GM13976 (cell line): ENCODE measurements at places on chromosomes 11 and 22.

DNA sequence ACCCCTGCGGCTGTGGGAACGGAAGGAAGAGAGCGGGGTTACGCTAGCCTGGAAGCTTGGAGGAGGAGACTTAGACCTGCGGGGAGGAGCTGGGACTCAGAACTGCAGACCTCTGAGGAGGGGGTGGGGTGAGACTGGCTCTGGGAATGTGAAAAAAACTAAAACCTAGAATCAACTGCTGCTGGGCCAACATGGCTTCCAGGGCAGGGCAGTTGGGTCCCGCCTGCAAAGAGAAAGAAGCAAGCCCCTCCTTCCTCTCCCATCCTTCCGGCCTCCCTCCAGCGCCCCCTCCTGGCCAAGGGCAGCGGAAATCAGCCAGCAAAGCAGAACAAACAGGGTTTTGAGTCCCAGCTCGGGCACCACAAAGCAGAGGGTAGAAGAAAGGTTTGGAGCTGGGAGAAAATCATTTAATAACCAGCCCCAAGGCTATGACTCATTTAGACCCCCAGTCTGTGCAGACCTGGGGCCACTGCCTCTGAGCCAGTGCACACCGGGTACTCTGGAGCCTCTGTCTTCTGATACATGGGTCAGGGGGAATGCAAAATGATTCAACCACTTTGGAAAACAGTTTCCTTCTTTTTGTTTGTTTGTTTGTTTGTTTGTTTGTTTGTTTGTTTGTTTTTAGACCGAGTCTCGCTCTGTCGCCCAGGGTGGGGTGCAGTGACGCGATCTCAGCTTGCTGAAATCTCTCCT is 7.3 kb upstream of the NCF4 start:
- DNase-seq: peak; percentile 86

- DNase-seq: no peak
Observed at GRCh38 chr22:28989484-28989883, 72.1 kb downstream of the C22orf31 start.

GRCh38 chr22:24102366-24103200 is 78.7 kb upstream of the SUSD2 start:
- DNase-seq: no peak

- DNase-seq: peak; percentile 25
Observed at GRCh38 chr11:58654908-58655296, 32.4 kb downstream of the CNTF start.

- no peak for DNase-seq
Observed at GRCh38 chr22:49026494-49027367, 800.9 kb downstream of the BRD1 start.

DNA sequence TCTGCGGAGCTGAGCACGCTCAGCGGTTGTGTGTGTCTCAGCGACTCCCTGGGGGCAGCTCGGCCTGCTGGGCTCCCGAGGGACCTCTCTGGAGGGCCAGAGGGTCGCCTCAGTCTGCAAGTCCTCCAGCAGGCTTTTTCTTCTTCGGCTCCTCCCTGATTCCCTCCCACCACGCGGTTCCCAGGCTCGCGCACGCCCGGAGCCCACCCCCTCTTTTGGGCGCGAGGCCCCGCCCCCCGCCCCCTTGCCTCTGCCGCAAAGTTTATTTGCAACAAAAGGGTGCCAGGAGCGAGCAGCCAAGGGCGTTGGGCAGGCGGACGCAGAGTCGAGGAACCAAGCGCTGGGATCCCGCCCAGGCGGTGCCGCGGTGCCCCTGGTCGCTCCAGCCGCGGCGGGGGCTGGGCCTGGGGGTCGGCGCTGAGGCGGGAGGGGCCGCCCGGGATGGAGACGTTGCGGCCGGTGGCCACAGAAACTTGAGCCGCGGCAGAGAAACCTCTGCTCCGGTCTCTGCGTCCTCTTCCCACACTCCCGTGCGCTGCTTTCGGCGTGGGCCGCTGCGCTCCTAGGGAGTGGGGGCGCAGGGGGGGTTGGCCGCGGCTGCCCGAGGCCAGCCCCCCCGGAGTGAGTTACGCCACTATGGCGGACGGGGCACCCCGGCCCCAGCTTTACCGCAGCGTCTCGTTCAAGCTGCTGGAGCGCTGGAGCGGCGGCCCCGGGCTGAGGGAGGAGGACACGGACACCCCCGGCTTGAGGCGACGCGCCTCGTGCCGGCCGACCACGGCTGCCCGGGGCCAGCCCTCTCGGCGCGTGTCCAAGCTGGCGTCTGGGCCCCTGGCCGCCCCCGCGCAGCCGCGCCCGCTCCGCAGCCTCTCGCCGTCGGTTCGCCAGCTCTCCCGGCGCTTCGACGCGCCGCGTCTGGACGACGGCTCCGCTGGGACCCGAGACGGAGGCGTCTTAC is at the start of gene ARHGEF17:
Gene ARHGEF17 (plus strand): TSS at position 274 of the 958 bp plus-strand sequence. CDS start 363 bp downstream, at position 637.
- peak; percentile 82 for DNase-seq

GRCh38 chr11:118007040-118007439 is 20.8 kb downstream of the IL10RA start:
- no peak for DNase-seq

GRCh38 chr11:10503777-10504480 is 37.1 kb downstream of the RNF141 start:
- no peak for DNase-seq

DNA sequence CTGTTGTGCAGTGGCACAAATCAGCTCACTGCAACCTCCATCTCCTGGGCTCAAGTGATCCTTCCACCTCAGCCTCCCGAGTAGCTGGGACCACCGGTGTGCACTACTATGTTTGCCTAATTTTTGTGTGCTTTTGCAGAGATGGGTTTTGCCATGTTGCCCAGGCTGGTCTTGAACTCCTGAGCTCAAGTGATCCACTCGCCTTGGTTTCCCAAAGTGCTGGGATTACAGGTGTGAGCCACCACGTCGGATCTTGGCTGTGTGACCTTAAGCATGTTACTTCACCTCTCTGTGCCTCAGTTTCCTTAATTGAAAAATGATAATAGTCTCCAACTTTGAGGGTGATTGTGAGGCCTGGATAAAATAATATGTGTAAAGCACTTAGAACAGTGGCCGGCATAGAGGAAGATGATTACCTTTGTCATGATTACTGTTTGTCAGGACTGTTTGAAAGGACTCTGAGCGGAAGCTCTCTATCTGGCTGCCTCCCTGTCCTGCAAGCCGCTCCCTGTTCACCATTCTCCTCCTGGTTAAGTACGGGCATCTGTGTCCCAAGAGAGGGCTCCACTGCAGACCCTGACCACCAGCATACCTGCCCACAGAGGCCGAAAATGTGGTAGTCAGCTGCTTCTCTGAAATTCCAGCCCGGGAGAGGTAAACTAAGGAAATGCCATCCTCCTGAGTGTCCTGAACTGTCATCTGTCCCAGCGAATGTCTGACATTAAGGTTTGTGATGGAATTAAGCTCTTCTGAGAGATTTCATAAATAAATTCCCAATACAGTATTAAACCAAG is 73.6 kb downstream of the MICAL2 start:
- no peak for DNase-seq

GRCh38 chr11:47216121-47216798 is 1.5 kb downstream of the DDB2 start:
- peak; percentile 60 for DNase-seq

DNA sequence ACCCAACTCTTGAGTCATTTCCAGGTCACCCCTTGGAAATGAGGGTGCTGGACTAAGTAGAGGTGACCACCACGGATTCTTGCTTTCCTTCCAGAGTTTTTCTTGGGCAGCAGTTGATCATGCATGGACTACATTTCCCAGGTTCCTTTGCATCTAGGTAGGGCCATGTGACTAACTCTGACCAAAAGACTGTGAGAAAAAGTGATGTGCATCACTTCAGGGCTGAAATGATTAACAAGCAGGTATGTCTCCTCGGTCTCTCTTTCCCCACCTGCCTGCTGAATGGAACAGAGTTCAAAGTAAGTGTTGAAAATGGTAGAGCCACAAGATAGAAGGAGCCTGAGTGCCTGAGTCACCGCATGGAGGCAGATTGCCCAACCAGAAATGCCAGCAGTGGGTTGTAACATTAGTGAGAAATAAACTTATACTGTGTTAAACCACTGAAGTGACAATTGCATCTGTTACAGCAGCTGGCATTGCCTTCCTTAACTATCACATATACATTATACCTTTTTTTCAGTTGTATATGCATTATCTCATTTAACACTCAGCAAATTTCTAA is 113.5 kb downstream of the MN1 start:
- DNase-seq: no peak

DNA sequence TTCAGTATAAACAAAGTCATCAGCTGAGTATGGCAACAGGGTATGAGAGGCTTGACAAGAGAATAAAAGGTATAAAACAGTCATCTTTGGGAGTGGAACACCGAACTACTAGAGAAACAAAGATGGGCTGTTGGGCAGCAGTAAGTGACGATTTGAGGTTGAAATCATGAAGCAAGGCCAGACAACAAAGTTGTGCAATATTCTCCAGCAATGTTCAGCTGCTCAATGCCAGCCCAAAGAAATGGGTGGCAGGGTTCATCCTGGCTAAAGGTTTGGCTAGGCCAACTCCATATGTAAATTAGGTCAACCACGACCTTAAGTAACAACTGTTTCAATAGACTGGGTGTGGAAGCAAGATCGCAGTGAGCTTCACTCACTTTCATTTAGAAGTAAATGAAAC is 6.2 kb downstream of the APIP start:
- DNase-seq: no peak

GRCh38 chr11:106608677-106609076 is 409.6 kb downstream of the GUCY1A2 start:
- no peak for DNase-seq

- DNase-seq: no peak
Observed at GRCh38 chr11:2536440-2536989, 91.7 kb downstream of the KCNQ1 start.

GRCh38 chr22:38298312-38299005 is 18.8 kb downstream of the CSNK1E start:
- peak; percentile 72 for DNase-seq

DNA sequence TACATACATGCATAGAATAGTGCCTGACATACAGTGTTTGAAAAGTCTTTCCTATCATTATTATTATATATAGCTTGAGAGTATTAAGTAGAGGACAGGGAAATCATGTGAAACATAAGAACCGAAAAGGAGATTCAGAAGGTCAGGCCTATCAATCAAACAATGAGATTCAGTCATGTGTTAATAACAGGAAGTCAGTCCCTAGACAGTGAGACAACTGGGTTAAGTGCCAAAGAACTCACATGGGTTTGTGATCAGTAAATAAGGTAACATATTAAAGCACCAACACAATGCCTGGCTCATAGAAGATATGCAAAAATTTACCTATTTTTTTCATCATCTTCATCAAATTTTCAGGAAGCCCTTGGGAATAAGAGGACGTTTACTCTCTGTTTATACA is 174.3 kb upstream of the FAT3 start:
- no peak for DNase-seq

DNA sequence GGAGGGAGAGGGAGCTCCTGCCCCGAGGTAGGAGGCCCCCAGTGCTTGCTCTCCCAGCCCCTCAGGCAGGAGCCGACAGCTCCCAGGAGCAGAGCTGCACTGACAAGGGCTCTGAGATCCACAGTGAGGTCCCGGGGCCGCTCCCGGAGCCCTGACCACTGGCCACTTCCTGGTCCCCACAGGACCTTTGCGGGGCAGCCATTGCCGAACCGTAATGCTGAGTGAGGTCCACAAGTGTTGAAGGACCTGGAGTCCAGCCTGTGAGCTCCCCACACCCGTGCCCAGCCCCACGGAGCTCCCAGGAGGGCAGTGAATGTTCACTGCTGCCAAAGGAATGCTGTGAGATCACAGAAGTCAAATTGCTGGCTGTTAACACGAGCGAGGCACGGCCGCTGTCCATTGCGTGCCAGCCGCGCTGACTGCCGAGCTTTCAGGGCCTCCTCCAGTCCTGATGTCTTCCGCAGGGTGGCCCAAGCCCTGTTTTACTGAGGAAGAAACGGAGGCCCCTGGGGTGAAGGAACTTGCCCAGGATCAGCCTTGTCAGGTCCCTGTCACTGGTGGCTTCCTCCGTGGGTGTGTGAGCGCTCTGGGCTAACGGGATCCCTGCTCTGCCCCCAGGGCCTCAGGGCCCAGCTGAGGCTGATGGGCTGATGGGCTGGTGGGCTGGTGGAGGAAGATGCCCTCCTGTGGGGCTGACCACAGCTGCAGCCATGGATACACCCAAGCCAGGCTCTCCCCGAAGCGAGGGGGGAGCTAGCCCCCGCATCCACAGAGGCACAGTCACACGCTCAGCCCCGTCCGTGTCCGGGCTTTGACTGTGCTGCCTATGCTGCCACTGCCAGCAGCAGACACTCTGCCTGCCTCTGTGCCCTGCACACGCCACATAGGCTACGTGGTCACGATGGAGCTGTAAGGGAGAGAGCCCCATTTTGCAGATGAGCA is 70.8 kb downstream of the WNT7B start:
- DNase-seq: no peak

DNA sequence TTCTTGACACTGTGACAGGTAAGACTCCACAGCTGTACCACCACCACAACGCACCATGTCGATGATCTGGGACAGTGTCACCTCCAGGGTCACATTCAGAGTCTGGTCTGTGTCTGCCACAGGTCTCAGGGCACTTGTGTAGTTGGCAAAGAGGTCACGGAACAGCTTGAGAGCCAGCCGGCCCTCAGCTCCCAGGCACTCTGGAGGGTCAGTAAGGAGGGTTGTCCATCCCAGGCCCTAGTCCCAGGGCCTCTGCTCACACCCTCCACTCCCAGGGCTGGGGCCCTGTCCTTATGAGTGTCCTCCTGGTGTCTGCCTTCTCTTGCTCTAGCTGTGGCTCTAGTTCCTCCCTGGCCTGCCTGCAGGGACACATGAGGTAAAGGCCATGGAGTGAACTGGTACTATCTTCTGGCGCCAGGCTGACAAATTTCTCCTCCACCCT is 1.4 kb downstream of the CHRNA10 start:
- no peak for DNase-seq

DNA sequence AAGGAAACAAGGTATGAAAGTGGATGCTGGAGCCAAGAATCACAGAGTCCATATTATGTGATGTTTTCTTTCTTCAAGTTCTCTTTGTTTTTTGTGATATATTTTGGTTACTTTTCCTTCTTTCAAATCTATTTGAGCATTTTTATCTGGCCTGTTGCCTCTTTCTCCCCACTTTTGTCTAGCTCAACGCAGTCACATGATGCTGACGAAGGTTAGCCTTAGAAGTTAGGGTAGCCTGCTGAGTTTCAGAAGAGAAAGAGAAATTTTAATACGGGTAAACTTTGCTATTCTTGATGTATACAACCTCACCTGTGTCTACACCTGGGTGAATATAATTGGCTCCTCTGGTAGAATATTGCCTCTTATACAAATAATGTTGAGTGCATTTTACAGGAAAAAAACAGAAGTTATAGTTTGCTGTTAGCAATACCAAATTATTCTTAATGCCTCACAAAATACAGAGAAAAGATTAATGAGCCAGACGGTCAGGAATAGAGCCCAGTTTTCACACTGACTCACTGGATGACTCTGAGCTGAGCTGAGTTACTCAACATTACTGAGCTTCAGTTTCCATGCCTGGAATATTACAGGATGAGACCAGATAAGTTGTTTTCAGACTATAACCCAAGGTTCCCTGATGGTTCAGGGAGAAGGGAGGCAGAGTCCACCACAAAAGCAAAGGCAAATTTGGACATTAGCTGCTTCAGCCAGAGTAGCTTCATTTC is 161.6 kb upstream of the BDNF start:
- no peak for DNase-seq

- no peak for DNase-seq
Observed at GRCh38 chr22:21606775-21607174, 23.0 kb downstream of the YDJC start.
